ENCODE measurements at places on chromosomes 13 and 19.

DNA sequence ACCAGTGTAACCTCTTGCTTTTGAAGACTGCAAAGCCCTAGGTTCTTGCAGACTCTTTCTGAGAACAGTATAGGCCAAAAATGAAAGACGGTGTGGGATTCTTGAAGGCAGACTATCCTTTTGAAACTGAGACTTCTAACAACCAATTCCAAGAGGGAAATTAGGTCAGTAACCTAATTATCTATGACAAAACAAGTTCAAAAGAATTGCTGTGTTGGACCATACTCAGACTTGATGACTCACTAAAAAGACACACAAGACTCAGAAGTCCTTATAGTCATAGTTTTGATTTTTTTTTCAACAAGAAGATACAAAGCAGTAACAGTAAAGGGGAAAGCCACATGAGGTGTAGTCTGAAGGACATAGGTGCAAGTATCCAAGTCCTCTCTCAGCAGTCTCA, 624.0 kb upstream of the GPC6 start:
- no peak for DNase-seq

- peak; percentile 100 for DNase-seq
These were observed 563 bp upstream of the TOMM40 start for GRCh38 chr19:44890366-44891015.

DNA sequence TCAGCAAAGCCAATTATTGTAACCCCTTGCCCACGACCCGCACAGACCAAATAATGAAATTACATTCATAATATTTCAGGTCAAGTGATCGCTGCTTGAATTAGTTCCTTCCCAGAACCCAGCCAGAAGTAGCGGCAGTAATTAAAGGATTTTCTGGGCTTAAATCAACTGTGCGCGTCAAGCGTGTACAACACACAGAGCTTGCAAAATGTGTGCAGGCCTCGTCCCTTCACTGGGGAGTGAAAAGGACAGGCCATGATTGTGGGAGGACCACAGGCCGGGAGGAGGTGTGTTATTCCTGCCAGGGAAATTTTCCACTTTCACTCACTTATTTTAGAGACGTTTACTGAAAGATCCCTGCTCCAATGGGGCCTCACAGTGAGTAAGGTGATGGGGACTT, 84.9 kb downstream of the CHST8 start:
- no peak for DNase-seq

DNA sequence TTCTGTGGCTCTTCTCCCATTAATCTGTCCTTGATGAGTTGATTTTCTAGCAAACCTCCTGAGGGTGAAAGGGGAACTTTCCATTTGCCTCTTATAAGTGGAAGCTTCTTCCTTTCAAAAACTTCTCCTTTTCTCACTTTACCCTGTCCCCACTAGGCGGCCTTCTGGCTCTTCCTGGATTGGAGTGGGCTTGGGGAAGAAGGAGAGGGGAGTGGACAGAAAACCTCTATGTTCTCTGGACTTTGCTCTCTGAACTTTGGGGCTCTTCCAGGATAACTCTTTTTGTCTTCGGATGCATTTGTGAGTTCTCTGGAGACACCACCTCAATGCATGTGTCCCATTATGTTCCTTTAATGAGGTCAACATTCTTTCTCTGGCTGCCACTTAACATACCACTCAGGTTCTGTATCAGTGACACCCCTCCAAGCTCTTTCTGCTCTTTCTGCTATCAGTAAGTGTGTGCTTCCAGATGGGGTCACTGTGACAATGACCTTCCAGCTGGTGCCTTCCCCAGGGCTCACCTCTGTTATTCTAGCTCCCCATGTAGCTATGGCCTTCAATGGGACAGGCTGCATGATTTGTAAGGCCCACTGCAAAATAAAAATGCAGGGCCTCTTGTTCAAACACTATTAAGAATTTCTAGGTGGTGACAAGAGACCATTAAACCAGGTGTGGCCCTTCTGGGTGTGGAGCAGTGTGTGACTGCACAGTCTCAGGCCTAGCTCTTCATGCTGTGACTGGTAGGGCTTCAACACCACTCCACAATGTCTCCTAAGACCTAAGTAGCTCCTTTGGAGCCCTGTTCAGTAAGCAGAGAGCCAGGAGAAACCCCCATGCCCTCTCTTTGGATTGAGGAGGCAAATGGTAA, 389.2 kb downstream of the EFNB2 start:
- DNase-seq = no peak

DNA sequence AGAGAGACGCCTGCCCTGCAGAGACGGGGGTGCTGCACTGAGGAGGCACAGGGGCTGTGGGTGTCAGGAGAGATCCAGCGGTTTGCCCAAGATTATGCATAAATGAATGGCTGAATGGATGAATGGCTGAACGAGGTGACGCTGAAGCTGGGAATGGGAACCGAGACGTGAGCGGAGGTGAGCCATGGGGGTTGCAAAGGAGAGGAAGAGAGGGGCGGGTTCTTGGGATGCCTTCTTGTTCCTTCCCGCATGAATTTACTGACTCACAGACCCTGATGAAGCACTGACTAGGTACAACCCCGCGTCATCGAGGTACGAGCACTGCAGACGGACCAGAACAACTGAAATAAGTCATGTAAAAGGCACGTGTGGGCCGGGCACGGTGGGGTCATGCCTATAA, 16.7 kb downstream of the DCAF15 start:
- no peak for DNase-seq

- no peak for DNase-seq
These were observed 10.1 kb upstream of the TIMM44 start for GRCh38 chr19:7953576-7953975.

- no peak for DNase-seq
These were observed 172.7 kb downstream of the UQCRFS1 start for GRCh38 chr19:29040292-29040691.

DNA sequence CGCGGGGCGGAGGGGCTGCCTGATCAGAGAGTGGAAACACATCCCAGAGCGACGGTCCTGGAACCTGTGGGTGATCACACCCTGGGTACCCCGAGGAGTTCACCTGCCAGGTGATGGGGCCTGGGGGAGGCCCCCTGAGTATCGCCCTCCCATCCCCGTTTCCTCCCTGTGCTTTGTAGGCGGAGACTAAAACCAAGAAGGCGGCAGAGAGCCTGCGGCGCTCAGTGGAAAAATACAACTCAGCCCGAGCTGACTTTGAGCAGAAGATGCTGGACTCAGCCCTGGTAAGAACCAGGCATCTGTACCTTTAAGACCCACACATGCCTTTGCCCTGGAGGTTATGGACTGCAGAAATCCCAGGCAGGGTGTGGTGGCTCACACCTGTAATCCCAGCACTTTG, 19.3 kb downstream of the FCHO1 start:
- DNase-seq = no peak

- DNase-seq = no peak
These were observed 2.2 kb downstream of the AKT2 start for GRCh38 chr19:40282920-40283319.

DNA sequence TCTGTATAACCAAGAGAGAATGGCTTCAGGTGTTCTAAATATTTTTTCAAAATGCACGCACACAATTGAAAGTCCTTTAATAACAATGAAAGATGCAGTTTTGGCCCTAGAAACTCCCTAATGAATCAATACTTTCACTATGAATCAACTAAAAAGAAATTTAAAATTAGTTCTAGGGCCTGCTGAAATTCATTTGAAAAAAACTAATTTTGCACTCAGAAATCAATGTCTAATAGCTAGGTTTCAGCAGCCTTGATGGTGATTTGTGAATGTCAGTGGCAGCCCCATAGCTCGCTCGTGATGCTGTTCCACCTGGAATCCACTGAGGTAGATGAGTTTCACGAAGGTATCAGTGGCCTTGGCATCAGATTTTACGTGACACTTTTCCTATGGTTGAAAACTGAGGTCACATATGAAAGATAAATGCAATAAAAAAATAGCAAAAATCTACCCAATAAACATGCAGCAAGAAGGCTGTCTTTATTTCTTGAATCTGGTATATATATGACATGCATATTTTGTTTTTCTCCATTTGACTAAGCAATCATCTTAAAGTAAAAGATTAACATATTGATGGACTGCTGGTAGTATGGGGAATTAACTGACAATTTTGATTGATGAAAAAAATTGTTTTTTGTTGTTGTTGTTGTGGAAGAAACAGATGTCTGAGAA, 141.0 kb downstream of the AKAP11 start:
- no peak for DNase-seq

- DNase-seq = no peak
These were observed 14.4 kb upstream of the SACS start for GRCh38 chr13:23447927-23448326.

DNA sequence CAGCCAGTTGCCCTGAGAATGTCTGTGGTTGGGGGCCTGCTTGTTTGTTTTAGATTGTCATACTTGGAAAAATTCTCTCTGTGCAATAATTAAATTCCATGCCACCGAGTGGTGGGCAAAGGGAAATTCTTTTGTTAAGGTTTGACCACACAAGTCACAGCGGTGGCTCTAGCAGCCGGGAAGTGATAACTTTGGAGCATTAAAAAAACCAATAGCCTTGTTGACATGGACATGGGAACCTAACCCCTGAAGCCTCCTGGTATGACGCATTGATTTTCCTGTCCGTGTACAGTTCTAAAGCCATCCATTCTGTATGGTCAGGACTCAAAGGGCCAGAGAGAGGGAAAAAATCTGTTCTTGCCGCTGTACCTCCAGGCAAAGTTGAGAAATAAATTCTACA, 384.9 kb upstream of the ZNF507 start:
- no peak for DNase-seq

DNA sequence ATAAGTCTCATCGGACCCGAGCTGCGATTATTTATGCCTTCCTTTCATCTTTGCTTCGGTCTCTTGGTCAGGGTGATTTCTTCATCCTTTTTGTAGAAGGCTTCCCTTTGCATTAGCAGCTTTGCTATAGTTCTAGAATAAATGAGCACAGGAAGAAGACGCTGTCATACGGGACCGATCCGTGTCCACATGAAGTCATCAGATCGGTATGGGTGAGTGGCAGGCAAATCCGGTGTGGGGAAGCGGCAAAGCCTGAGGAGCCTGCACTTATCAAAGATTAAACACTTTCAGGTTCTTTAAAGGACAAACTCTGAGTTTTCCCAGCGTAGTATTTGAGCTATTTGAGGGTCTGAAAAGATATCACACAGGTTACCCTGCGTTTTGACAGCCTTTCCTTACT, 119.3 kb downstream of the IRS2 start:
- no peak for DNase-seq

DNA sequence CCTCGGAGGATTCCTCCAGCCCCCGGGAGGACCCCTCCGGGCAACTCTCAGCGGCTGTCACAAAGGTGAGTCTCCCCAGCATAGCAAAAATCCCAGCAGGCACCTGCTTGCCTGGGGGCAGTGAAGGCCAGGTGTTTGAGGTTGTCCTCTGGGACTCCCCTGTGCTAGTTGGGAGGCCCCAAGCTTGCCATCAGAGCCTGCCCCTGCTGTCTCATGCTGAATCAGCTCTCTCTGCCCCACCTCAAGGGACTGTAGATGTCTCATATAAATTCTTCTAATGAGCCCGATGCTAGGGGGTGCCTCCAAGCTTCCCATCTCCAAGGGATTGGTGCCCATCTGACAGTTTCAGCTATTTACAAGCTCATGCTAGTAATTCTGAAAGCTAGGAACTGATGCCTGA, 53.6 kb downstream of the NWD1 start:
- no peak for DNase-seq

DNA sequence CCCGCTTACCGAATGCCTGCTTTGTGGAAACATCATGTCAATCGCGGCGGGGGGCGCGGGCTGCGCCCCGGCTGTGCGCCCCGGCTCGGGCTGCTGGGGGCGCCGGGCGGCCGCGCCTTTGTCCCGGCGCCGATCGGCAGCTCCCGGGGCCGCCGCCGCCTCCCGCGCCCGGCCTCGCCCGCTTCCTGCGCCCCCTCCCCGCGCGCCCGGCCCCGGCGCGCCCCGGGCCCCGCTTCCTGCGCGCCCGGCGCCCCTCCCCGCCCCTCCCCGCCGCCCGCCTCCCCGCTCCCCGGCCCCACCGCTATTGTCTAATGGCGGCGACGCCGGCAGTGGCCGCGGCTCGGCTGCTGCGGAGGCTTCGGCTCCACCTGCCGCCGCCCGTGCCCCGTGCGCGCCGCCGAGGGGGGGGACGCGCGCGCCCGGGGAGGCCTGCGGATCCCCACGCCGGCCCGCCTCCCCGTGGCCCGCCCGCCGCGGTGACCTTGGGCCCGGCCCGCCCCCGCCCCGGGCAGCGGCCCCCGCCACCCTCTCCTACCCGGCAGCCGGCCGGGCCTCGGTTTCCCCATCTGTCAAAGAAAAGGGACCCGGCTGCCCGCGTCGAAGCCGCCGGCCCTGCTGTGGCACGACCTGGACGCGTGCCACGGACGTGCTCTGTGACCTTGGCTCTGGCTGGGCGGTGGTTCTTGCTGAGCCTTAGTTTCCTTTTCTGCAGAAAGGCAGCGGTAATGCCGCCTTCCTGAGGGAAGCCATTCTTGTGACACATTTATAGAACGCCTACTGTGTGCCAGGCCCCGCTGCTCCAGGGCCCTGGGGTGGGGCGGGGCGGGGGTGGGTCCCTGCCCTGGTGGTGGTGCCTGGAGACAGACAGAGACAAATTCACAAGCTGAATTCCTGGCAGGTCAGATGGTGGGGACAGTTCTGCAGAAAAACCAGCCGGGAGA, at the start of gene TLE5:
Gene TLE5, minus strand, starts transcription at position 331 of the 941 bp plus-strand sequence. Its CDS starts 295 bp downstream, at position 36.
- DNase-seq = no peak

DNA sequence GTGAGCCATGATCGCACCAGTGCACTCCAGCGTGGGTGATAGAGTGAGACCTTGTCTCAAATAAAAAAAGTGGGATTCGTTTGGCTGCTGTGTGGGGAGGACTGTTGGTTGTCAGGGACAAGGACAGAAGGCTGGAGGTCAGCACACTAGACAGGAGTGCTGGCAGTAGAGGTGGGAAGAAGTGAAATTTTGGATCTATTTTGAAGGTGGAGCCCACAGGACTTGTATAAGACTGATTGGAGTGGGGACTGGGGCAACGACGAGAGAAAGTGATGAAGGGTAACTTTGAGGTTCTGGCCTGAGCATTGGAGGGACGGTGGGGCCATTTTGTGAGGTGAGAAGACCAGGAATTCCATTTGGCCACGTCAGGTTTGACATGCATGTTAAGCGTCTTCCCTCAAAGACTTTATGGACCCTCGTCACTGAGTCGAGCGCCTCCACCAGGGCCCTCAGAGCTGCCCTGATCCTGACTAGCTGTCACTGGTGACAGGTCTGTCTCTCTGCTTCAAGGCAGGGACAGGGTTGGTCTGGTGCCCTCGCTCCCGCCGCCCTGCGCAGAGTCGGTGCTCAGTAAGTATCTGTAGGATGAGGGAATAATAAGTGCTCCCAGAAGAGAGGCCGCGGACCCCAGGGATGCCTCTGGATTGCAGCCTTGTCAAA, 673 bp downstream of the CTU1 start:
- DNase-seq = no peak

DNA sequence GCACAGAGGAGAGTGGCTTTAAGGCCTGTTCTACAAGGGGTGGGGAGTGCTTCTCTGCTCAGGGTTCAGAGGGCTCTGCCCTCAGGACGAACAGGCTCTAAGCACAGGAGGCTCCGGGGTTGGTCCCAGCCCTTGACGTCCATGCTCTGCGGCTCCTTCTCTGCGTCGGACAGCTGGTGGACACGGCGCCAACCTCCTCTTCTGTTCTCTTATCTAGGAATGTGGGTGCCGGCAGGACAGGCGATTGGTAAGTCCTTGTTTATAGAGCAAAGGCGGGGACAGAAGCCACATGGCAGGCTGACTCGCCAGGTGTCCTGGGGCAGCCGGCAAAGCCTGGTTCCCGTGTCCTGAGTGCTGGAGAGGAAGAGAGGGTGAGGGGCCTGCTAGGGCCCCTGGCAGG, 8.4 kb upstream of the RPS15 start:
- DNase-seq = no peak

- no peak for DNase-seq
These were observed 24.0 kb downstream of the ZBTB7A start for GRCh38 chr19:4042731-4043082.

- peak; percentile 47 for DNase-seq
These were observed 43.4 kb upstream of the PDCD5 start for GRCh38 chr19:32537580-32537979.

GRCh38 chr13:77516342-77516789, 19.1 kb upstream of the SCEL start:
- no peak for DNase-seq
